Activated CD4-positive, alpha-beta T cell treated with anti-CD3 and anti-CD28 coated beads, Interleukin-2, amount 50 U/mL, for 48 hours (primary cell): ENCODE measurements at places on chromosomes 12 and 14.

DNA sequence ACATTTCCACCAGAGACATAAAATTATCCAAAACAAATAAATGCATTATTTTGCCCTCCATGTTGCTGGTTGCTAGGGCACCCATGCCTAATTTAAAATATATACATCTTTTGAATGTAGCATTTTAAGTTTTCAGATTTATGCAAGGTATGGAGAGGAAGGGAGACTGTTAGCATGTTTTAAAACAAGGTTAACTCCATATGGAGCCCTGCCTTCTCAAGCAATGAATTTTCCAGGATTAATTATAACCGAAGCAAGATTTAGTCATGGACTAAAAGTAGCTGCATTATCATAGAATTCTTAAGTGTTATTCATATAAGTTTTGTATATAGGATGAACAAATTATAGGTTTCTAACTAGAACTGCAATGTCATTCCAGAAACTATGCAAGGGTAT is 37.2 kb downstream of the TRMT5 start:
- no peak for DNase-seq

DNA sequence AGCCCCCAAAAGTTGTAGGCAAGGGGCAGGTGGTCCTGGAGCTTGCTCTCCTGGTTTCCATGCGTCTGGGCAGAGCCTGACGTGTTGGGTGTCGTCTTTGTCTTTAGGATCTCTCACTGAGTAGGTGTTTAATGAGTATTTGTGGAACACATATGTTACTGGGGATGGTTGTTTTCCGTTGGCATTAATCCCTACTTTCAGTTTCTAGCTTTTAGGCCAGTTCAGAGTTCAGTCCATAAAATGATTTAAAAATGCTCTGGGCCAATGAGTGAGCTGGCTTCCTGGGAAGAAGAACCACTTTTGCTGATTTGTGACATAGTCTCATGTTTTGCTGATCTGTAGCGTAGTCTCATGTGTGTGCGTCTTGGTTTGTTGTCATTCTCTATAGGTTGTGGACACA is 10.9 kb downstream of the AACS start:
- no peak for DNase-seq

GRCh38 chr12:76064904-76065303 is 19.6 kb downstream of the NAP1L1 start:
- no peak for DNase-seq

DNA sequence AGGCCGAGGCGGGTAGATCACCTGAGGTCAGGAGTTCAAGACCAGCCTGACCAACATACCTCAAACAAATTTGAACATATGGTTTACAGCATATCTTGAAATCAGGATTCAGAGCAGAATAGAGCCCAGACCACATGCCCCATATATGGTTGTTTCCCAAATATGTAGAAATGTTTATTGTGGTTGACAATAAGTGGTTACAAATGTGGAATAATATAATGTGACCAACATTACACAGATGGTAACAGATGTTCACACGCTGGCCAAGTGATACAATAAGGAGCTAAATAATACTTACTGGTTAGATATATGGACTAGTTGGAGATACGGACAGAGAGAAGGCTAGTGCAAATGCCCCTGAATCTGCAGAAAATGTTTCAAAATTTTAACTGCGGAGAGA is 85.3 kb downstream of the MAPKAPK5 start:
- DNase-seq, result no peak

GRCh38 chr14:88597601-88598000 is 34.8 kb downstream of the ZC3H14 start:
- DNase-seq, result no peak

DNA sequence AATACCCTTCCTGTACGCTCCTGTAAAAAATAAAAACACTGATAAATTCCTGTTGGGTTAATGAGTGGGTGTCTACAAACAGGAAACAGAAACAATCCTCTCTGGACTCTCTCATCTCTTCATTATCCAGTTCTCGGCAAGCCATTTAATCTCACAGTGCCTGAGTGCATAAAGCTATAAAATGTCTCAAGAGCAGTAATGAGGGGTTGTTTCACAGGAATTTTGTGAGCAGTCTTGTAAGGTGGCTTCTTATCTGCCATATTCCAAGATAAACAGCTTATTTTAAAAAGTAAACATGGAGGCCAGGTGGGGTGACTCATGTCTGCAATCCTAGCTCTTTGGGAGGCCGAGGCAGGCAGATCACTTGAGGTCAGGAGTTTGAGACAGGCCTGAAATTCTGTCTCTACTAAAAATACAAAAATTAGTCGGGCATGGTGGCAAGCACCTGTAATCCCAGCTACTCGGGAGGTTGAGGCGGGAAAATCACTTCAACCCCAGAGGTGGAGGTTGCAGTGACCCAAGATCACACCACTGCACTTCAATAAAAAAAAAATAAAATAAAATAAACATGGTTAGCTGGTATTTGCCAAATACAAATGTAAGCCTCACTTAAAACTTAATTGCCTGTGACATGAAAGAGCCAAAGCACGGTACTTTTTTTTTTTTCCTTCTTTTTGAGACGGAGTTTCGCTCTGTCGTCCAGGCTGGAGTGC is 54.0 kb downstream of the CLIP1 start:
- no peak for DNase-seq

DNA sequence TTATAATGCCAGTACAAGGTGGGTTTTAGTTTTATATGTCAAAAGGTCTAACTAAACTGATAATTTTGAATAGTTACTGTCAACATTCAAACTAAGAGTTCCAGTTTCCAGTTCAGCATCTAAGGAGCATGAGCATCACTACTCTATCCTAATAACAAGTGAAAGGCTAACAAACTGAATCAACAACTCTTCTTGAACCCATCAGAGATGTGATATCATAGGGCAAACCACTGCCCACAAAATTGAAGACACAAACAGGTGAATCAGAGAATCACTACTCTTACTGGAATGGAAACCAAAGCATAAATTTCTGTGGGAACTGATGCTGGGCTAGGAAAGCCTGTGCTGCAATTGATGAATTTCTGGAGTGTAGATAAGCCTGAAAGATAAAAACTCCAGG is 140.7 kb upstream of the GRIP1 start:
- no peak for DNase-seq

DNA sequence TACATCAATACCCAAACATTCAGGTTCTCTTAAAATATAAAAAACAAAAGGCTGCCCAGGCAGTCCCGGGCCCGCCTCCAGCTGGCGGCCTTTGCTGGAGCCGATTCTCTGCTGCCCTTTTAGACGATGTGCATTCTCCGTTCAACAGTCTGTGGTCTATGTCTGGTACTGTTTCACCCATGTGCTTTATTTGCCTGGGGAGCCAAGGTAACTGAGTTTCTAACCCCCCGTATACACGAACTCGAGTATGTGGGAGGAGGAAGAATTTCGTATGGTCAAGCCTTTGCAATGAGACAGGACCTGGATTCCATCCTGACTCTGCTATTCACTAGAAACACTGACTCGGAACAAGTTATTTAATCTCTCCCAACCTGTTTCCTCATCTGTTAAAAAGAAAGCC is 54.1 kb upstream of the GPR68 start:
- DNase-seq, result no peak

DNA sequence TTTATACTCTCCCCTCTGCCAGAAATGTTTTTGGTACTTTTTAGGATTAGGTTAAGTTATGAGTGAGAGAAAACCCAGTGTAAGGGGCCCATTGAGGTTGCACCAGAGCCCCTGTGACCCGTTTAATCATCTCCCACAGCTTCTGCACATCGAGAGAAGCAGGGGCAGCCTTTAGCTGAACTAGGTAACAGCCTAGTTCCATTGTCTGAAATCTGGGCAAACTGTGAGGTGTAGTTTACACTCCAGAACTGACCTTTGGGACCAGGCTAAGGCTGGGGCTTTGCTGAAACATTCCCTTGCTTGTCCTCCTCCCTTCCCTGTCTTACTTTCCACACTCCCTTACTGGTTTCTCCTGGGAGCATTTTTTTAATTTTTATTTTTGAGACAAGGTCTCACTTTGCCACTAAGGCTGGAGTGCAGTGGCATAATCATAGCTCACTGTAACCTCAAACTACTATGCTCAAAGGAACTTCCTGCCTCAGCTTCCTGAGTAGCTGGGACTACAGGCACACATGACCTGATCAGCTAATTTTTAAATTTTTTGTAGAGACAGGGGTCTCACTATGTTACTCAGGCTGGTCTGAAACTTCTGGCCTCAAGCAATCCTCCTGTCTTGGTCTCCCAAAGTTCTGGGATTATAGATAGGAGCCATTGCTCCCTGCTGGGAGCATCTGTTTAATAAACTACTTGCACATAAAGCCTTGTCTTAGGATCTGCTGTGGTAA is 25.9 kb upstream of the DHRS2 start:
- DNase-seq, result no peak

DNA sequence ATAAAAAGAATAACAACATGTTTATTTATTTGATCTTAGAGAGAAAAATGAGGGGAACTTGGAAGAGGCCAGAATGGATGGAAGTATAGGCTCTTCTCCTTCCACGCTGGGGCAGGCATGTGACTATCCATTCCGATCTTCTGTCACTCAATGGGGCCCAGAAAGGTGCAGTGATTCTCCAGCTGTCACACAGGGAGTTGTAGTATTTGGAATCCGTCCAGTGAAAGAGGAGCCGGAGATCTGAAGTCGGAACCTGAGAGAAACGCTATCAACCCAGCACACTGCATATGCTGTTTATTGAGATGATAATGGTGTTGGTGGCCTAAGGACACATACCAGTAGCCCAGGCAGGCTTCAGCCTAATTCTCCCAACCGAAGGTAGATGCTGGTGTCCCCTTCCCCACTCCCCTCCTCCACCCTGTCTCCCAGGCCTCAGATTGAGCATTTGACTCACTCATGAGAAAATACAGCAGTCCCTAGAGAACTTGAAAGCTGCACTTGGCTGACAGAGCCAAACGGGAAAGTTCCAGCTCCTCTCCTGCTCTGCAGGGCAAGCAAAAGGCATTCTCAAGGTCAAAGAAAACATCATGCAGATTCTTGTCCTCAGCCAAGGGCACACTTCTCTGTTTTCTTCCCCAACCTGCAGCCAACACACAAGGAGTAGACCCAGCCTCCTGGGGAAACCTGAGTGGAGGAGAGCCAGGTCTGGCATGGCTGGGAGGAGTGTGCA is 100.4 kb downstream of the IRF2BPL start:
- no peak for DNase-seq

GRCh38 chr12:102958073-102958829 is 777 bp downstream of the ASCL1 start:
- no peak for DNase-seq

DNA sequence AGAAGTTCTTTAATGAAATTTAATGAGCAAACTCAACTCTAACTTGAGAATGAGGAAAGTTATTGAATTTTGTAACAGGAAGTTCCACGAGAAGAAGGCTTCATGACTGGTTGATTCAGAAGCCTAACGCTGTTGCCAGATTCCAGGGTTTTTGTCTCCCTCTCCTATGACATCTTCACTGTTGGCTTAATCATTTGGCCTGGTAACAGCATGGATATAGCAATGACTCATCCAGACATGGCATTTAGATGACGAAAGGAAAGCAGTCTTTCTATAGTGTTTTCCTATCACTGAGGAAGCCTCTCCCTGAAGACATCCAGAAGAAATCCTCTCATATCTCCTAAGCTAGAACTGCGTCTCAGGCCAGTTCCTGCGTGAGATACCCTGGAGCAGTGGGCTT is 9.4 kb upstream of the KCNA1 start:
- DNase-seq, result no peak

DNA sequence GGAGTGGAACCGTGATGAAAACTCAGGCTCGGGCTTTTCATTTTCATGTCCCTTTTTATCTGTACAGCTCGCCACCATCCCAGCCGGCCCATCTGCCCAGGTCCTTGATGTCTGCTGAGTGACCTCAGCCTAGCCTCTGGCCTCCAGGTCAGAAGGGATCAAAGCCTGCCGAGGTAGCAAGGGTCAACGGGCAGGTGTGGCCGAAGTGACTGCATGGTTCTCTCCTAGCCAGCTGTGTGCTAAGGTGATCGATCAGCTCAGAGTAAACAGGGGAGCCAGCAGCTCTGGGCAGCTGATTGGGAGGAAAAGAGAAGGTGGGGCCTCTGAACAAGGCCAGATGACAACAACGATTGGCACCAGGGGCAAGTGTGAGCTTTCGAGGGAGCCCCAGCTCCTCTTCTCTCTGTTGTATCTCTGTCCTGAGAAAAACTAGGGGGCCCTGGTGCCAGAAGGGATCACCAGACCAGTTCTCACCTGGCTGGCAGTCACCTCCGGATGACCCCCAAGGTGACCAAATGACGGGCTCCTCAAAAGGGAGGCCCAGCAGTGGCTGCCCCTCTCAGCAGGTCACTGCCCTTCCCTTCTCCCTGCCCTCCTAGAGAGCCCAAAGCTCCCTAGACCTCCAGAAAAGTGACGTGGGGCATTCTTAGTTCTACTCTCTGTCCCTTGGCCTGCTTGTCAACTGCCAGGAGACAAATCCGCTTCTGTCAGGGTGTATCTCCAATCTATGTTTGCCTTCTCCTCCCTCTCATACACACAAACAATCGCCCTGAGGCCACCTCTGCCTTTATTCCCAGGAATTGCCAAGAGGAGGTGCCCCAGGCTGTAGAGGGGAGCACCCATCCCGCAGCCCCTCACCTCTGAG is 3.4 kb downstream of the SLC6A12 start:
- no peak for DNase-seq

DNA sequence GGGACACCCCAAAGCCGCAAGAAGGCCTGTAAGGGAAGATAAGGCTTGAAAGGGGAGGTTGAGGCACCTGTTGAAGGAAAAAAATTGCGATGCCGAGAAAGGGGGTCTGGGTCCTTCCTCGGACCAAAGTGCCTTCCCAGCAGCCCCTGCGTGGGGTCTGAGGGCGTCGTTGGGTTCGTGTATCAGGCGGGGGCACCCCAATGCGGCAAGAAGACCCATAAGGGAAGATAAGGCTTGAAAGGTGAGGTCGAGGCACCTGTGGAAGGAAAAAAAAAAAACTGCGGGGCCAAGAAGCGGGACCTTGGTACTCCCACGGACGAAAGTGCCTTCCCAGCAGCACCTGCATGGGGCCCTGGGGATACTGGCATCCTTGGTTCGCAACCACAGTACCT is 277.5 kb downstream of the ALG10 start:
- no peak for DNase-seq

DNA sequence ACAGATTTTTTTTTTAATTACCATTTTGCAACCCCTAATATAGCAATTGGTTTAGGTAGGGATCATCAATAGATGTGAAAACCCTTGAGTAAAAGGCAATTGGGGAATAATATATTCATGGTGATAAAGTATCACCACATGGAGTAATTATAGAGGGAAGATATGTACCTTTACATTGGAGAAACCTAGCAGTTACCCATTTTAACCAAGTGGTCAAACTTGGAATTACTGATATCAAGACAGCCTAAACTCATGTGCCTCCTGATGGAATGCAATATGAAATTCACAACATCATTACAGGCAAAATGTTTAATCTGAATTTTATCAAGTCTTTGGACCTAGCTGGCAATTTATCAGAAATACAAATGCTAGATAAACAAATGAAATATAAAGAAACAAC is 6.7 kb upstream of the SLC10A1 start:
- DNase-seq, result no peak

- no peak for DNase-seq
Observed at GRCh38 chr12:102962532-102962931, 5.1 kb downstream of the ASCL1 start.
